ENCODE measurements at places on chromosomes 11 and 22.

- no peak for DNase-seq
Observed at GRCh38 chr11:69086152-69087132, 37.7 kb downstream of the TPCN2 start.

- no peak for DNase-seq
Observed at GRCh38 chr11:1479678-1480118, 6.9 kb downstream of the MOB2 start.

- DNase-seq, result no peak
Observed at GRCh38 chr11:45902452-45903380, 4.4 kb downstream of the FREY1 start.

GRCh38 chr22:48749555-48750227 lies 1078.0 kb downstream of the BRD1 start:
- no peak for DNase-seq

GRCh38 chr11:67160045-67160444 lies 41.0 kb downstream of the KDM2A start:
- no peak for DNase-seq

- no peak for DNase-seq
Observed at GRCh38 chr11:46336563-46337180, 10.6 kb upstream of the DGKZ start.

- peak; percentile 30 for DNase-seq
Observed at GRCh38 chr11:64553554-64554201, 37.3 kb upstream of the SLC22A12 start.

- no peak for DNase-seq
Observed at GRCh38 chr11:112778091-112778876, 182.9 kb upstream of the NCAM1 start.

Measured in COLO829 (cell line).